Fibroblast of villous mesenchyme (primary cell): ENCODE measurements at places on chromosomes 7 and 10.

DNA sequence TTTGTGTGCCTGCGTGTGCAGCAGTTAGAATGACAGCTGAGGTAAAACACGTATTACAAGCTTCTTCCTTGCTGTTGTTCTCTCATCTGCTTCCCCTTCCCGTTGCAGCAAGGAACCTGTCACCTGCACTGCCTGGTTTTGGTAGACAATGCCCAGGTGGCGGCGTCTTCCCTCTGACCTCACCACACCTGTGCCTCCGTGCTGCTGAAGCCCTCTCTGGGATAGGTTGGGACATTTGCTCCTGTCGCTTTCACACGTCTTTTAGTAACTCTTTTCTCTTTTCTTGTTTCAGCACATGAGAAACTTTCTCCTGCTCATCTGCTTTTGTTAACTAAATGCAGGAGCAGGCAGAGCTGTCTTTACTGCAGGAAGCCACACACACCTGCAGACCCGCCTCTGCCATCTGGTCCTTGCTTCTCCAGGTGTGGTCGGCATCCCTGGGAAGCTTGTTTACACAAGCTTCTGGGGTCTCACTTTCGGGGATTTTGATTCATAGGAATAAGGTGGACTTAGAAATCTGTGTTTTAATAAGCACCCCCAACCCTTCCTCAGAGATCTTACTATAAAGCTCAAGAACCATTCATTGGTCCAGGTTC is 60.7 kb upstream of the EXOC6 start:
- DNase-seq: no peak

- peak; percentile 4 for DNase-seq
Measured at GRCh38 chr10:73043766-73044377, 52.8 kb downstream of the P4HA1 start.

- DNase-seq: no peak
Measured at GRCh38 chr10:131159771-131160170, 151.8 kb downstream of the TCERG1L start.

GRCh38 chr10:31058795-31059703 is 27.4 kb upstream of the ZNF438 start:
- DNase-seq: no peak

GRCh38 chr7:26594553-26594952 is 269.8 kb downstream of the SKAP2 start:
- no peak for DNase-seq

GRCh38 chr10:43739161-43739560 is 90.5 kb upstream of the ZNF32 start:
- DNase-seq: no peak

DNA sequence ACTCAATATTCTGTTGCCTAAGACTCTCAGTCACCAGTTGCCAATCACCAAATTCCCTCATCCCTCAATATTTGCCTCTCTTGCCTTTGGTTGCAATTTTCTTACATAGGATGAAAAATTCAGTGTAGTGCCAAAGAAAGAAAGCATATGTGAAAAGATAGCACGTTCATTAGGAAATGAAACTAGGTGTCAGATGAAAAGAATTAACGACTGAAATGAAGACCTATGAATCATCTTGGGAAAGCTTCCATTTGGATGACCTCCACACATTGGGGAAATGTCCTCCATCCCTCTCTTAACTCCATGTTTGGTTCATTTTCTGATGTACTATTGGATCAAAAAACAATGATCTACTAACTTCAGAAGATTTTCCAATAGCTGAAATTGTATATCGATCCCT is 145.1 kb upstream of the MEOX2 start:
- no peak for DNase-seq

DNA sequence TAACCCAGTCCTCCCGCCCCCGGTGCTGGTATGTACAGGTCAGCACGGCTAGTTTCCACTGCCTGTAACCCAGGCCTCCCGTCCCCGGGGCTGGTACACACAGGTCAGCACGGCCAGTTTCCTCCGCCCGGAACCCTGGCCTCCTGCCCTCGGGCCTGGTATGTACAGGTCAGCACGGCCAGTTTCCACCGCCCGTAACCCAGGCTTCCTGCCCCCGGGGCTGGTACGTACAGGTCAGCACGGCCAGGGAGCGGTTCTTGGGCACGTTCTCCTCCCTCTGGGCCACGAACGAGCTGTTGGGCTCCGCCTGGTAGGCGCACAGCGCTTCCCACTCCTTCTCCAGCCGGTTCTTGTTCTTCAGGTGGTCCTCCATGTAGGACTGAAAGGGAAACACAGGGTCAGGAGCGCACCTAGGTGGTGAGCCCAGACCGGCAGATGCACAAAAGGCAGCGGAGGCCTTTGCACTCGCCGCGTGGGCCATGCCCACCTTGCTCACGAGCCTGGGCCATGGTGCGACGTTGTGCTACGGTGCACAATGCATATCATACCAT is 284.4 kb downstream of the DNAJB6 start:
- DNase-seq: no peak

GRCh38 chr7:5396542-5396941 is 27.1 kb downstream of the TNRC18 start:
- peak; percentile 64 for DNase-seq

DNA sequence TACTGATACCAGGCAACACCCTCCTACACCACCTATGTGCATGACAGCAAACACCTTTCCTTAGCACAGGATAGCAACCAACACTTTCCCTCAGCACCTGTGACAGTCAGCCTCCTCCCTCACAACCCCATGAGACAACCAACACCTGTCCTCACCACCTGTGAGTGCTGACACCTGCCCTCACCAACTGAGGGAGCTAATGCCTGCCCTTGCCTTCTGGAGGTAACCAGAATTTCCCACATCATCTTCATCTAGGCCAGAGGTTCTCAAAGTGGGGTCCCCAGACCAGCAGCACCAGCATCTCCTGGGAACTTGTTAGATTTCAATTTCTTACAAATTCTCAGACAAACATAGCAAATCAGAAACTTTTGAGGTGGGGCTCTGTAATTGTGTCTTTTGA is 112.5 kb downstream of the GRID1 start:
- no peak for DNase-seq

DNA sequence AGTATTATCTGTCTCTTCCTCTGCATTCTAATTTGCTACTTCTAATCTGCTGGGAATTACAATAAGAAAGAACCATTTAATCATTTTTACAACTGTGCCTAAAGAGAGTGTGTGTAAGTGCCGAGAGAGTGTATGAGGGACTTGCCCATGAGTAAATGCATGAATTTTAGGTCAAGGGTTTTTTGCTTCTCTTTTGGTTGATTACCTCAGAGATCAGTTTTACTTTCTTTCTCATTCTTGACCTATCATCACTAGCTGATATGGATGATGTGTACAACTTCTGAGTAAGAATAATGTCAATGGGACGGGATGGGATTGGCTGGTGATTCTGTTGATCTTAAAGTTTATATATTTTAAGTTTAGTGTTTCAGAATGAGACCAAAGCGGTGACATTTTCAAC is 47.8 kb downstream of the IKZF1 start:
- no peak for DNase-seq

DNA sequence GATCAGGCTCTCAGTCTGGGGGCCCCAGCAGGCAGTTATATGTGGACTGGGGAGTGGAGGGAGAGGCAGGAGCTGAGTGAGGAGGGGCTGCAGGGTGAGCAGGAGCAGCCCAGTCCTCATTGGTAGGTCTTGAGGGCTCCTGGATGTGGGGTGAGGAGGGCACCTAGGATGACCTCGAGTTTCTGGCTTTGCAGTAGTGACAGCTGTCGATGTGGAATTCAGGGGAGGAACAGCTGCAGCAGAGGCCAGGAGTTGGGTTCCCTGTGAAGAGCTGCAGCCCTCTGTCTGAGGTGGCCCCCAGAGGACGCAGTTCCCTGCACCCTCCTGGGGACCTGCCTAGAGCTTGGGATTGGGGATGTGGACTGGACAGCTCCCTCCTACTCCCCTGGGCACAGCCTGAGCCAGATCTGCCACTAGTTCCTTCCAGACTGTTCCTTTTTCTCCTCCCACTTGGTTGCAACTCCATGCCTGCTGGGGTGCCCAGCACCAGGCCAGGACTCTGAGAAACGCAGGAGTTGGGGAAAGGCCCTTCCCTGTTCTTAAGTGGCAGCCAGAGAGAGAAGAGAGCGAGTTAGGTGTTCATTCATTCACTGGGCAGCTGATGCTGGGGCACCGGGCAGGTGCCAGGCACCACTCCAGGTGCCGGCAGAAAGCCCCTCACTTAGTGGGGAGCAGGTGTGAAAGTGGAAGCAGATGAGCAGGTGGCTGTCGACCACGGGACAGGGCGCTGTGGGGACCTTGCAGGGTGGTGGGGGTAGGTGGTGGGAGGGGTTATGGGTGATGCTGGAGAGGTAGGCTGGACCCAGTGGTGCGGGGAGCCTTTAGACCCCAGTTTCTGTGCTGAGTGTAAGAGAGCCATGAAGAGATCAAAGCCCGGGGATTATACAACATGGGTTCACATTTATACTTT is 57.9 kb downstream of the PRF1 start:
- no peak for DNase-seq

DNA sequence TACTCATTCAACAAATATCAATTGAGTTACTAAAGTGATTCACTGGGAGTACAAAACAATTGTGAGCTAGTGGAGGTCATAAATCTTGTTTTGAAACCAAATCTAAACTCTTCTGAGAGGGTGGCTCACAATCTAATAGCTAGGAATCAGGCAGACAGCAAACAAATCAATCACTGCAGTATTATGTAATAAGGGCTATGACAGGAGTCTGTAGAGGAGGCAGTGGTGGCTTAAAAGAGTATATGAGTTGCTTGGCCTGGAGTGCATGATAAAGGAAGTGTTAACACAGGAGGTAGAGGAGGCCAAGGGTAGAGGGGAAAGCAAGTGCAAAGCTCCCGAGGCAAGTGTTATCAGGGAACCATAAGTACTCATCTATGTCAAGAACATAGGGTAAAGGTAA is 16.5 kb downstream of the MYPN start:
- DNase-seq: no peak

GRCh38 chr10:15370212-15370855 is 755 bp downstream of the FAM171A1 start:
- DNase-seq: peak; percentile 32

- DNase-seq: peak; percentile 30
Measured at GRCh38 chr10:5666008-5666840, at the start of gene ASB13. Gene ASB13, minus strand, starts transcription at chr10:5666595. Its CDS starts 44 bp downstream, at chr10:5666551.

GRCh38 chr10:113165673-113166072 is 215.6 kb downstream of the TCF7L2 start:
- no peak for DNase-seq

GRCh38 chr7:78523930-78524329 is 725.4 kb downstream of the PHTF2 start:
- DNase-seq: no peak

- peak; percentile 89 for DNase-seq
Measured at GRCh38 chr7:116953906-116954838, 871 bp downstream of the ST7 start.

GRCh38 chr10:6045878-6046772 is 16.0 kb downstream of the IL2RA start:
- DNase-seq: no peak

DNA sequence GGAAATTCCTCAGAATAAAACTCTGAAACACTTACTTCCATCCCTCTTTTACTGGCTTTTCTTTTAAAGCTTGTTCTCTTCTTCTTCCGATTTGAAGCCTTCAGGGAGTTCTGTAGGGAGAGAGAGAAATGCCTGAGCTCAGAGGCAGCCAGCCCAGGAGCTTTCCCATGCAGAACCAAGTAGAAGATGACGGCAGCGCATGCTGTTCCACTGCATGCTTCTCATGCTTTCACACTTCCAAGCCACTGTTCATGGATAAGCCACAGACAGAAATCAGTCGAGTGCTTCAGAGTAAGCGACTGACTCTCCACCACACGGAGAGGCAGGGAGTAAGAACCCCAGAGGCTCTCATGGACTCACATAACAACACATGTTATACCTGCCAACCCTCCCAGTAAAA is 237.3 kb downstream of the DGKI start:
- DNase-seq: peak; percentile 14

- peak; percentile 4 for DNase-seq
Measured at GRCh38 chr7:97868788-97869187, 3.4 kb downstream of the ASNS start.

DNA sequence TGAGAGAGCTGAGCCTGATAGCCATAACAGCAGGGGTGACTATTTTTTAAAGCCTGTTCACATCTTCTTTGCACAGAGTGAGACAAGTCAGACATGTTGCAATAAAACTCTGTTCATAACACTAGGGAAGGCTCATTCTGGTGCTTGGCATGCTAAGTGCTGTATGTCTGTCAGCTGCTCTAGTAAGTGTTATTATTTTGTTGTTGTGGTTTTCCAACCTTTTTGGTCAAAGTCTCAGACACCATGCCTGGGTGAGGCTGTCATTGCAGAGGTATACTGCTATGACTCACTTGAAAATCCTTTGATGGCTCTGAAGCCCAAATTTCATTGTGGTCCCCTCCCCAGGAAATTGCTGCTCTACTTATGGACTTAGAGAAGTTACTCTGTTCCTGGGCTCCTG is 129.7 kb downstream of the ADRA2A start:
- no peak for DNase-seq

- DNase-seq: peak; percentile 82
Measured at GRCh38 chr7:80087771-80088170, 46.9 kb upstream of the GNAI1 start.

DNA sequence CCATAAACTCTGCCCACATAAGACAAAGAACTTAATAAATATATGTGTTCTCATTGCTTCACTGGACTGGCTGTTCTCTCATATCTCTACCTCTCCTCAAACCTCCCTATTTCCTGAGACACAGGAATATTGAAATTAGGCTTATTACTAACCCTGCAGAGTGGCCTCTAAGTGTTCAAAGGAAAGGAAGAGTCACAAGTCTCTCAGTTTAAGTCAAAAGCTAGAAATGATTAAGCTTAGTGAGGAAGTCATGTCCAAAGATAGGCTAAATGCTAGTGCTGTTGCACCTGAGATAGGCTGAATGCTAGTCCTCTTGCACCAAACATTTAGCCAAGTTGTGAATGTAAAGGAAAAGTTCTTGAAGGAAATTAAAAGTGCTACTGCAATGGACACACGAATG is 41.1 kb downstream of the GNAI1 start:
- DNase-seq: no peak

DNA sequence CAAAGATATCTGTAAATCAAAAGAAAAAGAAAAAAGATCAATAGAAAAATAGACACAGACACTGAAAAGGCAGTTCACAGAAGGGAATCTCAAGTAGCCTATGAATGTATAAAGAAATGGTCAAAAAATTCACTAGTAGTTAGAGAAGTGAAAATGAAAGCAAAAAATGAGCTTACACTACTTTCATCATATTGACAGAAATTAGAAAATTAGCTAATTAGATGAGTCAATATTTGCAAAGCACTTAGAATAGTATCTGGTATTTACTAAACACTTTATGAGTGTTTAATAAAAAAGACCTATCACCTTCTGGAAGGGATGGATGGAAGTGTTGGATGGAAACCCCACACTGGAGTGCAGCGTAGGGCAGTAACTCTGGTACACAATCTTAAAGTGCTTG is 1.7 kb upstream of the CFAP58 start:
- no peak for DNase-seq
